Head of caudate nucleus (tissue), 42 donors: ENCODE measurements at places on chromosomes 6 and 20.

DNA sequence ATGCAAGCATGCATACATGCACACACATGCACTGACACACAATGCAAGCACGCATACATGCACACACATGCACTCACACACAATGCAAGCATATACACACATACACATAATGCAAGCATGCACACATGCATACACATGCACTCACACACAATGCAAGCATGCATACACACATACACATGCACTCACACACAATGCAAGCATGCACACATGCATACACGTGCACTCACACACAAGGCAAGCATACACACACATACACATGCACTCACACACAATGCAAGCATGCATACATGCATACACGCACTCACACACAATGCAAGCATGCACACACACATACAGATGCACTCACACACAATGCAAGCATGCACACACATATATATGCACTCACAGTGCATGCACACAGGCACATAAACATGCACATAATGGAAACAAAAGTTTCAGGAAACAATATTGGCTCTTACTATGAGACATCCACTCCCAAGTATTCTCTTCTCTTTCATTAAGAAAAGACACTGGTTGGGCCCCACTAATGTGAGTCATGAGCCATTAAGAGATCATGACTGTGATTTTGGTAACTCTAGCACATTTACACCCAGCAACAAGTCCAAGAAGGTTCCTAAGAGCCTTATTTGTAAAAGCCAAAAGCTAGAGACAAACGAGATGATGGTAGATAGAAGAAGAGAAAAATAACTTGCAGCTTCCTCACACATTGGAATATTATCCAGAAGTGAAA lies 22.2 kb downstream of the APCDD1L start:
- no peak for DNase-seq

DNA sequence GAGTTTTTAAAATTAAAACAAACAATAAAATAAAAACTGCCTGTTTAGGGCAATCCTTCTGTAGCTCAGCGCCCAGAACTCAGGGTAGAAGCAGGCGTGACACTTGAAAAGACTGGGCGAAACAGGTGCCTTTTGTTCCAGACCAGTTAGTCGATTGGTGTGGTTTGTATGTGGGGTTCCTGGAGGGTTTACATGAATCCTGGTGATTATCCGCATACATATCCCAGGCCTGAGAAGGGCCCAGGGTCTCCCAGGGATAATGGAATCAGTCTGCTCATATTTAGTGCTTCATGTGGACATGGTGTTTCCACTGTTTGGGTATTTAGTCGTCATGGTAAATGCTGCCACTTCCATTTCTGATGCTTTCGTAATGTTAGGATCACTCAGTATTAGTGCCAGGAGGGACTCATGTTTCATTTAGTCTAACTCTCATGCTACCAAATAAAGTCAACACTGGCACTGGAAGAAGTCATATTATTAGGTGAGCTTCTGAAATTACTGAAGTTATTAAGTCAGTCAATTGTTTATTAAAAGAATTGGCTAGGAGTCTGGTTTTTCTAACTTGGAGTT lies 116.5 kb downstream of the SAMD5 start:
- DNase-seq, result no peak

- DNase-seq, result no peak
Observed at GRCh38 chr6:159801935-159802334, 1.9 kb downstream of the PNLDC1 start.

DNA sequence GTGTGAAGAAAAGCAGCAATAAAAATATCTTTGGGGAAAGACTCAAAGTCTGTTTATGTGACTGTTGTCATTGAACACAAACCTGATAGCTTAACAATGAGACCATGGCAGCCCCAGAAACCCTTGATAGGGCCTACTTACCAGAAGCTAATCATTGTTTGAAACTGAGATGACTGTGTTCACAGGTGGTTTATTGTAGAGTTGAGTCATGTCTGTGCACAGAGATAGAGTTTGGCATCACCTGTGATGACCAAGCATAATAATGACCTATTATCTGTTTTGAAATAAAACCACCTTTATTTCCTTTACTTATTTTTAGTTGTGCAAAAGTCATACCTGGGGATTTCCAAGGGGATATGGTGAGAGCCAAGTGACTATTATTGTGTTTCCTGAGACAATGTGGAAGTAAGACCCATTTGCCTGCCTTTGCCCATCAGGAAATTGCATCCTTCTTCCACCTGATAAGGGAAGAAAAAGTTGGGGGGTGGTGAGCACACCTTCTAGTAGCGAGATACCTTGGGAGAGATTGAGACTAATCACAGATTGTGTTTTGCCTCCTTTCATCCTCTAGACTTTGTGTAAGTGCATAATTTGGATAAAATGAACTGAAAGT lies 456.9 kb upstream of the JAG1 start:
- DNase-seq, result no peak

DNA sequence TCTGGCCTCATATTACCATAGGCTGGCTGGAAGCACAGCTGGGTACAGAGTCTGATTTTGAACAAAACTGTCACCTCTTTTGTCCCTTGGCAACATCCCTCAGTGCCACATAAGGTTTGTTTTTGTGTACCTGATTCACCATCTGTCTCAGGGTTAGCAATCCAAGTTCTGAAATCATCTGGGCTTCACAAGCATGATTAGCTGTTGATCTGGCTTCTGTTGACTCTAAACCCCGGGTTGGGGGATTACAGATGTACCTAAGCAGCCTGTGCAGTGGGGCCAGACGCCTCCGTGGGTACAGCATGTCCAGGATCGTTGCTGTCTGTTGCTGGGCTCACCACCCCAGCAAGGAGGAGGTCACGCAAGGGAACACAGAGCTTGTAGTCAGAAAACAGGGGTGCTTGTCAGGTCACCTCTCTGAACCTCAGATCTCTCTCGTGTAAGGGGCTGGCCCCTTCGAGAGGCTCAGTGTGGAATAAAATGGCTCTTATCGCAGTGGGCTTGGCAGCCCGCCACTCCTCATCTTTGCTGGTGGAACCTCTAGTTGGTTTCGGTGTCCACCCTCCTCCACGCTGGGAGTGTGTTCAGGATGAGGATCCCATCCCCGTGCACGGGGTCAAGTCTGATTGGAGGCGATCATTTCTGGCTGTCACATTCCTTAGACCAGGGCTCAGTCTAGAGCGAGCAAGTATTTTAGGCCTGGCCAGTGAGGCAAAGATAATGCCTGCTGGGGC lies 39.2 kb upstream of the ZNF831 start:
- no peak for DNase-seq

DNA sequence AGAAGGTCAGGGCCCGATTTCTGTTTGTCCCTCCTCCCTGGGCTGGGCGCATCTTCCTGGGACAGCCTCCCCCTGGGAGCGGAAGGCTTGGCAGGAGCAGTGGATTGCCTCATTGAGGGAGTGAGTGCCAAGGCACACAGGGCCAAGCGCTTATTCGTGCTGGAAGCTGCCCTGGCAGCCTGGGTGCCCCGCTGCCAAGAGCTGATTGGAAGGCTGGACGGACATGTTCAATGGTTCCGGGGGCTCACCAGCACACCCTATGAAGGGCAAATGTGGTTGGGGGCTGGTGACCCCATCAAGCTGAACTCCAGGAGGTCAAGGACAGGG lies 10.3 kb upstream of the ZNF831 start:
- peak; percentile 93 for DNase-seq

- no peak for DNase-seq
Observed at GRCh38 chr6:9540534-9541126, 874.2 kb downstream of the TFAP2A start.

DNA sequence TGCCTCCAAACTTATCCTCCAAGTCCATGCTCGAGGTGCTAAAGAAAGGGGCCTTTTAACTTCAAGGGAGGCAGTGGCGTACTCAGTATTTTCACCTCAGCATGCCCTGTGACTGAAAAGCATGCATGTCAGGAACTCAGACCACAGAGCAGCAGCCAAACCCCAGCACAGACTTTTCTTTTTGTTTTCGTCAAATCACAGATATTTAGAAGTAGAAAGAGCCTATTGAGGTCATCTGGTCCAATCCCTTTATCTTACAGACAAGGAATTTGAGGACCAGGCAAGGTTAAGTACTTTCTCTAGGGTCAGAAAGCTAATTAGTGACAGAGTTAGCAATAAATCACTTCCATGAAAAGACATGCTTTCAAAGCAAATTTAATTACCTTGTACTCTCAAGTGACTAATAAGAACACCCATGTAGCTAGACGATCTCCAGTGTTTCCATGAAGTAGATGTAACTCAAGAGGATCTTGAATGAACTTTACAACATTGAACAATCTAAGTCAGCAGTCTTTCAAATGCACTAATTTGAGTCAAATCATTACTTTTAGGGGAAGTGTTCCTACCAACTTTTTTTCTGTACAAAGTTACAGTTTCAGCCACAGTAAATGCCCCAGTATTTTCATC lies 35.9 kb downstream of the MOXD1 start:
- no peak for DNase-seq

DNA sequence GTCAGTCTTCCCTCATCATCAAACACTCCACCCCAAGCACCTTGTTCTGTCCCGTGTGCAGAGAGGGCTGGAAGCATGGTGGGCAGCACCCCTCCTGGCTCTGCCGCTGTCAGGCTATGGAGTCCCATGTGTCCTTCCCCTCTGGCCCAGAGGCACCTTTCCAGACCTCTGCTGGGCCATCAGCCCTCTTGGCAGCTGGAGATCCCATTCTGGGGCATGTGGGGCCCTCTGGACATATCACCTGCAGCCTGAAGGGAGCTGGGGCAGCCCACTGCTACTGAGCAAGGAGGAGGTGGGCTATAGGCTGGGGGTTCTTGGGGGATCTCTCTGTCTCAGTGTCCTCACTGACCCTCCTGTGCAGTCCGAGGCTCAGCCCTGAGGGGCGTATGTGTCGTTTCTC lies 42.2 kb downstream of the SUN5 start:
- DNase-seq, result no peak
